NCI-H510A treated with DMSO at 0.1 percent for 48 hours (cell line): ENCODE measurements at places on chromosomes 12 and 14.

GRCh38 chr12:89247967-89248366 lies 104.3 kb downstream of the DUSP6 start:
- no peak for DNase-seq

- no peak for DNase-seq
These were observed 339.9 kb upstream of the RGS6 start for GRCh38 chr14:71592361-71592760.

DNA sequence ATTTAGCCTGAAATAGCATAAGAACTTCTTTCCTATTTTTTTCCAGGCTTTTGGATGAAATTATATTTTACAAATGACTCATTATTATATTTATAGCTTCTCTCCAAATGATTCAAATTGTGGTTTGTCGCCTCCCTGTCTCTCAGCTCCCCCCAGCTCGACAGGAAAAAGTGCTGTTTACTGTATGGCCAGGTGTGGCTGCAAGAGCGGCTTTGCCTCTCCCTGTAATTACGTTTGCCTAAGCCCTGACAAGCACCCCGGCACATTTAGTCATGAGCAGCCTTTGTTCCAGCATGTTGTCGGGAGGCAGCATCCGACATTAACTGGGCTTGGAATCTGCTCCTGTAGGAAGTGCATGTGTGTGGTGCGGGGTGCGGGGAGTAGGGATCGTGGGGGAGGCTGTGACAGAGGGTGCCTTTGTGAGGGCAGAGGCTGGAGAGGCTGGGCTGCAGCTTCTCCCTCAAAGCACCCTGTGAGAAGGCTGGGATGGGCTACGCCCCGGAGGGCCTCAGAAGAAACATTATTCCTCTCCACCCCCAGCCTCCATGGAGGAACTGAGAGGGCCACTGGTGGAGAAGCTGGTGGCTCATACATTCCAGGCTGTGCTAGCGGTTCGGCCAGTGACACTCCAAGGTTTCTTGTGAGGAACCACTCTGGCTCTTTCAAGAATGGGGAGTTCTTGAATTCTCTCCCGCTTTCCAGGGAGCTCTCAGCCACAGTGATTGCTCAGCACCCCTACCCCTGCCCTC lies 42.1 kb upstream of the CTDSP2 start:
- DNase-seq = peak; percentile 88

- peak; percentile 24 for DNase-seq
These were observed 4.0 kb downstream of the BTG1 start for GRCh38 chr12:92141591-92142121.

GRCh38 chr12:130787445-130788410 lies 51.3 kb downstream of the STX2 start:
- no peak for DNase-seq

DNA sequence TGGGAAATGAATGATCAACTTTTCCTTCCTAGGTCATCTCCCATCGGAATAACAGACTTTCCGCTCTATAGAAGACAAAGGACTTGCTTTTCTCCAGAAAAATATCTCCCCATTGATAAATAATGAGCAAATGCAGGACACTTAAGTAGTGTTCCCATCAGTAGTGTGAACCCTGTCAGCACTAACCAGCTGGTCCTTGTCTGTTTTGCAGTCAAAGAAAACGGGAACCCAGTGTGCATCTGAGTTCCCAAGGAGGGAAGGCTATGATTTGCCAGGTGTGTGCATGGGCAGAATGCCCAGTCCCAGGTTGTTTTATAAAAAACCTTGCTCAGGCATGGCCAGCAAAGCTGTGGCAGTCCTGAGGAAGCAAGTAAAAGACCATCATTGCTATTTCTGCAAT lies 256.5 kb upstream of the HMGA2 start:
- DNase-seq = no peak

- DNase-seq = no peak
These were observed 9.9 kb downstream of the CERS5 start for GRCh38 chr12:50157259-50157658.

GRCh38 chr12:39368096-39368495 lies 74.8 kb downstream of the KIF21A start:
- no peak for DNase-seq

DNA sequence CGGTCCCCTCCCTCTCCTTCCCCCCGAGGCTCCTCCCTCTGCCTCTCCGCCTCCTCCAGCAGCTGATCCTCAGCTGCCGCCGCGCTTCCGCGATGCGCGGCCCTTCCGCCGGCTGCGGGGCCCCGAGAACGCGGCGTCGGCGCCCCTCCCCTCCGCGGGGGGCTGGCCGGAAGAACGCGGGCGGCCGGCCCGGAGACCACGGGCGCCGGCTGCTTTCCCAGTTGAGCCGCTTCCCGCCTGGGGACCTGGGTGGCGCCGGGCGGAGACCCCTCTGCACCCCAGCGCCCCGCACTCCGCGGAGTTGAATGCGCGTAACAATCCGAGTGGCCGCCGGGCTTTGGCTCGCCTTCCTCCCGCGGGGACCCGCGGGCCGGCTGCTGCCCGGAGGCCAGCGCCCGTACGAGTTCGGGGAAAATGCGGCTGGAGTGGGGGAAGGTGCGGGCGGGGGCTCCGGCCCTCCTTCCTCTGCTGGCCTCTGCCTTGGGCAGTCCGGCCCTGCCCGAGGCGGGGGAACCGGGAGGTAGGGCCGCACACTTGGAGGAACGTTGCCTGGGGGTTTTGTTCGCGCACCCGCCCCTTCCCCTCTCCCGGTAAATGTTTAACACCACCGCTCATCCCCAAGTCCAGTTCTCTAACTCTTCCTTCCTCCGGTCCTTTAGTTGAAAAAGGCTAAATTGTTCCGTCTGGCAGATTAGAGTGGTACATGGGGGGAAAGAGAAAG lies 393 bp upstream of the DCAF5 start:
- peak; percentile 91 for DNase-seq

- DNase-seq = no peak
These were observed 71.9 kb upstream of the DDX11 start for GRCh38 chr12:31001581-31002360.

GRCh38 chr12:96486751-96487613 lies 2.4 kb upstream of the CFAP54 start:
- DNase-seq = no peak

DNA sequence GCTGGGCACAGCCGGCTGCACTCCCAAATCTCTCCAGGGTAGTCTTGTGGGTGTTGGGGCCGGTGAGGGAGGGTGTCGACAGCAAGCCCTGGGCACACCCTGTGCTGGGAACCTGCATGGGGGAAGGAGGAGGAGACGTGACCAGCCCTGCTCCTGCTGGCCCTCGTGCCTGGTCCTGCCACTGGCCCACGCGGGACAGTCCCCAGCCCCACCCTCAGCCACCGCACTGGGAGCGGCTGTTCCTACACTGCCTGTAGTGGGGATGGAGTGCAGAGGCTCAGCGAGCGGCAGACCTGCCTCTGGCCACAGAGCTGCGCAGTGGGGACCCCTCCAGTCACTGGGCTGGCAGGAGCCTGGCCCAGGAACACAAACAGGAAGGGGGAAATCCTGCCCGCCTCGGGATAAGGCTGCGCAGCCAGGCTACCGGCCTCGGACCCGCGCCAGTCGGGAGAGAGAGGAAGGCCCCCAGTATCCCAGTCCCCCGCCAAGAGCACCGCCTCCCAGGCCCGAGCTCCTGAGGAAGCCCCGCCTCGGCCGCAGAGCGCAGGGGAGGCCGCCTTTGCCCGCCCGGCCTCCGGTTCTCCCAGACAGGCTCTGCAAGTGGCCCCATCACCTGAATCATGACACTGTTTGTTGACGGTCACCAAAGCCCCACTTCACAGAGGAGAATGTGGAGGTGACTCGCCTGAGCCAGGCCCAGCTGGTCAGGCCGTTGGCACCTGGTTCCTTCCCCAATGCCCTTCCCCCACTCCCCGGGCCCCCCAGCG lies 10.6 kb downstream of the AHNAK2 start:
- peak; percentile 41 for DNase-seq

GRCh38 chr14:98548071-98548686 lies 723.8 kb downstream of the BCL11B start:
- DNase-seq = no peak

DNA sequence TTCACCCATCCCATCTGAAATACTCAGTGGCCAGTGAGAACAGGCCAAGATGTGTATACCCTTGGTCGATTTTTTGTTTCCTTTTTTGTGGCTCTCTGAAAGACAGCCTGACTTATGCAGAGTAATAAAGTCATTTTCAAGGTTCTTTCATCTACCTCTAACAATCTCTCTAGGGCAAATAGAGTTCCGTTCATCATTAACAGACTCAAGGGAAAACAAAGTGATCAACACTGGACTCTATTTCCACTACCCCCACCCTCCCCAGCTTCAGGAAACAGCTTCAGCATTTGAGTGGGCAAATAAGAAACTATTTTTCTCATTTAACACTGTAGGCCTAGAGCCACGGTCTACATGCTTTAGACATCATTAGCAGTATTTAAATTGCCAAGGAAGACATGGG lies 15.9 kb downstream of the PRKAB1 start:
- DNase-seq = no peak

DNA sequence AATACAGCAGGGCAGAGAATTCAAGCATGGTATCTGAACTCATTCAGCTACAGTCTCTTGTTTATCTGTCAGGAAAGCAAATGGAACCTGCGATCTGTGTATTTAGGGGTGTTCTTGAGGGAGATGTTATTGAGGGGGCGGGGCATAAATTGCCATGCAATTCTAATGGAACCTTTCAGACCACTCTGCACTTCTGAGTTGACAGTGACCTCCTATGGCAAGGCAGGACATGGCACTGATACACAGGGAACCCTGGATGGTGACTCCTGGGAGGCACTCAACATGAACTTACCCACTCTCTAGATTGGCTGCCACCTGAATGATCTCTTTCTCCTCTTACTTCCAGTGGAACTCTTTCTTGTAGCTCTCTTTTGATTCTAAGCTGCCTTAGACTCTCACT lies 787.3 kb downstream of the VRK1 start:
- DNase-seq = no peak

GRCh38 chr12:54870617-54871016 lies 16.3 kb downstream of the MUCL1 start:
- peak; percentile 79 for DNase-seq

GRCh38 chr12:114626-115211 lies 48.2 kb downstream of the IQSEC3 start:
- no peak for DNase-seq

GRCh38 chr12:109731231-109731731 lies 17.7 kb downstream of the FAM222A start:
- DNase-seq = no peak

DNA sequence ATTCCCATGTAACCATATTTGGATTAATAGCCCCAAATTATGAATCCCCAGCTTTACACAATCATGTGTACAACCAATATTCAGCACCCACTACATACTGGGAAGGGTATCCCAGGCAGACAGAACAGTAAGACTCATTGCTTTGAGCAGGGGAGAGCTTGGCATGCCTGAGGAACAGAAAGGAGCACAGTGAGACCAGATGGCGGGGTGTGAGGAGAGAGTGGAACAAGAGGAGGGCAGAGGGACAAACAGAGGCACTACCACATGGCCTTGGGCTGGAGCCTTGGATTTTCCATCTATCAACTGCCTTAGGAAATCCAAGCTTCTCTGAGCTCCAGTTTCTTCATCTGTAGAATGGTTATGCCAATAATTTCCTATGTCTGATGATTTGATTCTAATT lies 3.8 kb downstream of the DGKA start:
- no peak for DNase-seq

DNA sequence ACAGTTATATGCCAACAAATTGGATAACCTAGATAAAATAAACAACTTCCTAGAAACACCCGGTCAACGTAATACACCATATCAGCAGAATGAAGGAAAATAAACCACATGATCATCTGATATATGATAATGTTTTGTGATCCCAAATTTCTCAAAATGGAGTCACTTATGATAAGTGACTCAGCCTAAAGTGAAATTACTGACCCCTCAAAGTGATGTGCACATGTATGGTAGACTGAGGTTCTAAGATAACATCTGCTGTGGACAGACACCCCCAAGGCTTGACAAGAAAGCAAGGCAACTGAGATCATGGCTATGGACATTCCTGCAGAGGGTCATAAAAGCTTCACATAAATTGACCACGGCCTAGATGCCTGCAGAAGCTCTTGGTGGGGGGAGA lies 105.1 kb upstream of the DCN start:
- no peak for DNase-seq

DNA sequence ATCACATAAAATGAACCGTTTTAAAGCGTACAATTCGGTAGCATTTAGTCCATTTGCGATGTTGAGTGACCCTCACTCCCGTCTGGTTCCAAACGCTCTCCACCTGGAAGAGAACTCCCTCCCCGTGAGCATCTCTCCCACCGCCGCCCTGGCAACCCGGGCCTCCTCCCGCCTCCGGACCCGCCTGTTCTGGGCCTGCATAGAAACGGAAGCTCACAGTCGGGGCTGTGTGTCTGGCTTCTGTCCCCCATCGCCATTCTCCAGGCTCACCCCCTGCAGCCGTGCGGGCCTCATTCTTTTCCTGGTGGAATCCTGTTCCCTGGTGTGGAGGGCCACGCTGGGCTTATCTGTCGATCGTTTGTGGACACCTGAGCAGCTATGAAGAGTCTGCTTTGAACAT lies 17.3 kb downstream of the LRCOL1 start:
- DNase-seq = no peak

DNA sequence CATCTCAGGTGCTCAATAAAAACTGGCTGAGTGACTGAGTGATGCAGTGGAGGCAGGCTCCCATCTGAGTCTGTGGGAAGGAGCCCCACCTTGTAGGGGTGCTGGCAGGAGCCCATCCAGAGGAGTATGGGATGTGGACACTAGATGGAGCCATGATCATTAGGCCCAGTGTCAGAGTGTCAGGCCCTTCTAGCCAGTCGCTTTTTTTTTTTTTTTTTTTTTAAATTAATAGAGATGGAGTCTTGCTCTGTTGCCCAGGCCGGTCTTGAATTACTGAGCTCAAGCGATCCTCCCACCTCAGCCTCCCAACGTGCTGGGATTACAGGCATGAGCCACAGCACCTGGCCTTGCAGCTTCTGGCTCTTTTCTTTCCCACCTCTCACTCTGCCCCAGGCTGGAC lies 11.5 kb downstream of the RITA1 start:
- DNase-seq = peak; percentile 79

DNA sequence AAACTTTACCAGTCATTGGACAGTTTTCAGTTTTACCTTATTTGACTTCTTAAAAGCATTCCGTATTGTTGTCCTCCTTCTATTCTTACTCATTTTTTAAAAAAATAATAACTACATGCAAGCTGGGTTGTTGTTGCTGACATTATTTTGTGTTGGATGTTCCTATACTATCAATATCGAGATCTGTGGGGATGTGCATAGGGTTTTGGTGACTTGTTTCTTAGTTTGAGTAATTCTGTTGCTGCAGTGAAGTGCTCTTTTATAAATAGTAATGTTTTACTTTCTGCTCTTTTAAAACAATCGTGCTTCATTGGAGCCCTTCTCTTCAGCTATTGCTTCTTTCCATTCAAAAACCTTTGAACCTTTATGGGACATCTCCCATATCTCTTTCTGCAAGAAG lies 79.4 kb downstream of the METTL25 start:
- DNase-seq = no peak
